ENCODE measurements at places on chromosomes 3 and 15. TPM values are rescaled to one million over a fixed set of nuclear protein-coding genes. Genes with fewer than 3 reads are reported as not detected.

DNA sequence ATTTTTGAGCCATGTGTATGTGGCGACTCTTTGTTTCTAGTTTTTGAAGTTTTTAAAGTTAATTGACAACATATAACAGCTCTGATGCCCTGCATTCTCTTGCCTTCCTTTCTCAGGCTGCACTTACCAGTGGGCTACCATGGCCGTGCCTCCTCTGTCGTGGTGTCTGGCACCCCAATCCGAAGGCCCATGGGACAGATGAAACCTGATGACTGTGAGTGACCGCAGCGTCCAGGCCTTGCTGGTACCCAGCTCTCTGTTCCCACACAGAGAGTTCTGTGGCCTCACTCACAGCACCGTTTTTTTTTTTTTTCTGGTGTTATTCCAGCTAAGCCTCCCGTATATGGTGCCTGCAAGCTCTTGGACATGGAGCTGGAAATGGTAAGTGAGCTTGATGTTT is 15.1 kb downstream of the FAH start:
- no peak for DNase-seq

GRCh38 chr3:49523756-49524747 is 30.2 kb upstream of the BSN start:
- DNase-seq = no peak

GRCh38 chr3:166582236-166582635 is 745.0 kb upstream of the BCHE start:
- no peak for DNase-seq

DNA sequence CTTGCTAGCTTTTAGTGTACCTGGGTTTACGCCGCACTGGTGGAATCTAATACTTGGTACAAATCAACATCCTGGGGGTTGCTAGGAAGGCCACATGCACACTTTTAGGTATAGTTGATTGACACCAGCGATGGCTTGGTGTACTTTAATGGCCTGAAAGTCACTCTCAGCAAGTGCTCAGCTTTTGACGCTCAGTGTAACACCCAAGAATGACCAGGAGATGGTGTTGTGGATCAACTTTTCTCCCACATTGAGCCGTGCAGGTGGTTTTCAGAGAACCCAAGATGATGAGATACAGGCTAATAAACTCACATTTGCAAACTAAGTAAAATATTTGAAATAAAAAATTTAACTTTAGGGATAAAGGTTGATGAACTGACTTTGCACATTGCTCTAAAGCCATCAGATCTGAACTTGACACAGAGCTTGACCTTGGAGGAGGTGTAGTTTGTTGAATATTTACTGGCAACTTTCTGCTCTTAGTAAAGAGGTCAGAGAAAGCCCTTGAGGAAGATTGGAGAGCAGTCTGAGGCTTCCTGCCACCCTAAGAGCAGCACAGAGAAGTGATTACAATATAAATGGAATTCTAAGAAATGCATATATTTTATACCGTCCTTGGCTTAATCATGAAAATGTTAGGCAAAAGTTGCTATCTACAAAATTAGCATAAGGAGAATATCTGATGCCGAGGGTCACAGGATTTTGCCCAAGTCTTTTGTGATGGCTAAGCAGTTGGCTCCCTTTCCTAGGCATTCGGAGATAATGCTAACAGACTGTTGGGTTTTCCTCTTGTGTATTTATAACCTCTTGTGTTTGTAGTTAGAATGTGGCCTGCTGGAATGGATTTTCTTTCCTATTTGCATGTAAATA is 143.4 kb upstream of the RASGRP1 start:
- no peak for DNase-seq

GRCh38 chr3:14569474-14570000 is 29.4 kb upstream of the GRIP2 start:
- no peak for DNase-seq

Gene LSG1
- total RNA-seq = 21.3 TPM
